ENCODE measurements at places on chromosomes 7 and 10.
A peak's percentile ranks its signal among the peaks of the same experiment; 100 is the strongest.

DNA sequence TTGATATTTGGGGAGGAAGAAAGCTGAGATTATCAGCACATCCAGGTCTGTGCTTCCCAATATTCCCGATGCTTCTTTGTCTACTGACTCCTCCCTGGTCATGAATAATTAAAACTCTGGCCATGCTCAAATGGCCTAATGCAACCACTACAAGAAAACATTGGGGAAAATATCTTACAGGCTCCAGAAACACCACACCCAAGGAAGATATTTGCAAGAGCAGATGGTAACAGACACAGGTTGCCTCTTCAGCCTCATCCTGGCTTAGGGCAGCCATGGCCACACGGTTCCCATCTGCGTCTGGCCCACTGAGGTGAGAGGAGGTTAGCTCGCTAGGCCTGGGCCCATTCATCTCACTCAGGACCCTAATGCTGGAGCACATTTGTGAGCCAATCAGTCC lies 108.4 kb upstream of the SDK1 start:
- no peak for DNase-seq

- no peak for DNase-seq
Observed at GRCh38 chr7:10216462-10216861, 757.2 kb upstream of the PHF14 start.

DNA sequence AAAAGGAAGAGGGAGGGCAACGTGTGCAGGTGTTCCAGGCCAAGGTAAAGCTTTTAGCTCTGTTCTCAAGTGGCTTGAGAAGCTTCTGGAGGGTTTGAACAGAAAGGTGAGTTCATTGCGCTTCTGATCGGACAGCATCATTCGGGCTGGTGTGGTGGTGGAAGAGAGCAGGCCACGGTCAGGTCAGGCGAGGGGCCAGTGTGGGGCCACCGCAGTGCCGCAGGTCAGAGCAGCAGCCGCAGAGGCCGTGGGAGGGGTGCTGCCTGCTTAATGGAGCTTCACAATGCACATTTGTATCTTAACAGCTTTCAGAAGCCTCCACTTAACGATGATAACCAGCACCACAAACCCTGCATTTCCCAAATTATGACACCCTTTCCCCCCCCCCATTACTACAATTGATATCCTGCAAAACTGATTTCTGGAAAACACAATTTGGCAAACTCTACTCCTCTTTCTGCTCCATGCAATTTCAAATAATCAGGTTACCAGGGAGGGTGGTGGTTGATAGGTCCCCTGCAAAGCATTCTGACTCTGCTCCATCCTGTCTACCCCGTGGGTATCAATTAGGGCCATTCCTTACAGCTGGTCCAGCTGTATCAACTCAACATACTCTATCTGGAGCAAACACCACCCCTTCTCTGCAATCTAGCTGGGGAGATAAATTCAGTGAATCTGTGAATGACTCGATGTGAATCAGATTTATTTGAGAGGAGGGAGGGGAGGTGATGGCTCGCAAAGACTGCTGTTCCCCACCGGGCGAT lies 162.9 kb downstream of the ACTR3B start:
- DNase-seq: no peak

DNA sequence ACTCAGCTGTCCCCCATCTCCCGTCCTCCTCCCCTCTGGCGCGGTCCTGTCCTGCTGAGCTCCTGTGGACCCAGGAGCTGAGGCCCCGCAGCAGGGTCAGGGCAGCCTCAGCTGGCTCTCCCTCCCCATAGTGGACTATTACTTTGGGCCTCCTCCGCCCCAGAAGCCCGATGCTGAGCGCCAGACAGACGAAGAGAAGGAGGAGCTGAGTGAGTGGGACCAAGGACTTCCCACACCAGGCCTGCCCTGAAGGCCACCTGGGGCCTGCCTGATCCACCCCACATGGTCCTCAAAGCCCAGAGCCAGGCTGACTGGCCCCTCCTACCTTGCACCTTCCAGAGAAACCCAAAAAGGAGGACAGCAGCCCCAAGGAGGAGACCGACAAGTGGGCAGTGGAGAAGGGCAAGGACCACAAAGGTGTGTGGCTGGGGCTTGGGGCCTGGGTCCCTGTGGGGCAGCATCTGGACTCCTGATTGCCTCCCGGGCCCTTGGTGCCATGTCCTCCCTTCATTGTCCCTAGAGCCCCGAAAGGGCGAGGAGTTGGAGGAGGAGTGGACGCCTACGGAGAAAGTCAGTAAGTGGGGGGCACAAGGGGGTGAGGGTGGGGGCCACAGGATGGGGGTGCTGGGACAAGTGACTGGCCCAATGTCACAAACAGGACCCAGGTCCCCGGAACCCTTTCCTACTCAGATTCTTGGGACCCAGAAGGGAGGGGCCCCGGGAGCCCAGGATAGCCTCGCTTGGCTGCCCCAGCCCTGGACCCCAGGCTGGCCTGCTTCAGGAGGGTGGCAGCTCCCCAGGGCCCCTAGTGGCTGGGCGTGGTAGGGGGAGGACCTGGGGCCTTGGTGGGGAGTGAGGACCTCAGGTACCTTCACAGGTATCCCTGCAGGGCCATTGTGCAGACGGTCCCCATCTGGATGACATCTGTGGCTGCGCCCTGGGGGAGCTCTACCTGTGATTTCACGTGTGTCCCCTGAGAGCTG lies 4.9 kb downstream of the AEBP1 start:
- no peak for DNase-seq

DNA sequence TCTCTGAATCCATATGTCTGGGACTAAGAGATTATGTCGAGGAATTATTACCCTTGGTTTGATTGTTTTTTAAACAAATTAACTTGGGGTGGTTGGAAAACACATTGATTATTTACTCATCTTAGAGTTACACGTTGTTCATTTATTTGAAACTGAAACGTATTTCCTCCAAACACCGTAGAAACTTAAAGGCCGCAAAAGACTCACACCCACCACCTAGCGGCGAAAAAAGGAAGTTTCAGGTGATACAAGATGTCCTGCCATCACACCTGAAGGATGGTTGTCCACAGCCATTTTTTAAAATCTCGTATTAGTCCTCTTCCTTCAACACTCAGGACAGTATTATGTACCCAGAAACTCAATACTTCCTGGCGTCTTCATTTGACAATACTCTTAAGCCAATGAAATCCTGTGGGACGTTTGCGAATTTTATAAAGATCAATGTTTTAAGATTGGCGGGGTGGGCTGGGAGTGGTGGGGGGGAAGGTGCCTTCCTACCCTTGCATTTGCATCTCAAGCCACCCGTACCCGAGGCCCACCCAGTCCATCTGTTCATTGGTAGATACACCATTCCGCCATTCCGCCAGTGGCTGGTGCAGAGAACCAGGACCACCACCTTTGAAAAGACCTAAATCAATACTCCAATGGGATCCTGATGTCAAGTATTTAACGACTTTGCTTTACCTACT lies 1.4 kb upstream of the LCOR start:
- peak; percentile 68 for DNase-seq

GRCh38 chr10:89042562-89042961 lies 52.0 kb downstream of the FAS start:
- DNase-seq: no peak

DNA sequence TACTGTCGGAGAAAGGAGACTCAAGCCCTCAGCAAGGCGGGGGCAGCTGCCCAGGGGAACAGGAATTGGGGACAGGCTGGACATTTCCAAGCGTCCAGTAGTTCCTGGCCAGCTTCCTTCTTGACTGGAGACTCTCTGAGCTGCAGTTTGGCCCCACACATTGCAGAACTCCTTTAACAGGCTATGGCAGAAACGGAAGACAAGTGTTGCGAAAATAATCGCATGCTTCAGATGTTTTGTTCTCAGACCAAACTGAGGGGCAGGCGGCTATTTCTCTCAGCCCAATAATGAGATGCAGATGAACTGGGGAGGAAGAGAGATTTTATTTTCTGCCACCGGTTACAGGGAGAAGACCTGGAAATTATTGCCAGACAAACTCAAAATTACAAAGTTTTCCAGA lies 88.0 kb upstream of the PFKP start:
- peak; percentile 30 for DNase-seq

DNA sequence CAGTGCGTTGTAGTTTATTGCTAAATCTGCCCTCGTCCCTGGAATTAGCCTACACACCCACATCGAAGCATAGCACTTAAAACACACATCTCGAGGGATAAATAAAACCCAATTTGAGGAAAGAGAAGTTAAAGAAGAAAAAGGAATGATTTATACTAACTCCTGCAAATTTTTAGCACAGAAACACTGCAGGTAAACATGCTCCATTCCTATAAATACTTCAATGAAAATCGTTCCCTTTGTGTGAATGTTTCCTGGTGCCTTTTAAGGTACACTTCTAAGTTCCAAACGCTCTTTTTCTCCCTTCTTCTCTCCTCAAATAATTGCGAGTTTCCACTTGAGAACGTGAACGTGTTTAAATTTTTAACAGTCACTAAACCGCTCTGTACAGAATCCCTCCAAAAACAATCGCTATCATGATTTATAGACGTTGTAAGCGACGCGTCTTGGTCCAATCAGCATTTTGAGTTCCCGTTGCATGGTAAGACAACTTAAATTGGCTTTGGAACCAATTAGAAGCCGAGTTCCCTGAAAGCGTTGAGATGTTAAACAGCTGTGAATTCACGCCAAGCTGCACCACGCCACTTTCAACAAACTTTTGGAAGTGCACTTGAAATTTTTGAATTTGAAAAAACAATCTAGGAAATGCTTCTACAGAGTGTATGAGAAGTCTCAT lies 12.5 kb upstream of the EBLN1 start:
- DNase-seq: peak; percentile 41

- DNase-seq: peak; percentile 17
Observed at GRCh38 chr7:95693551-95694333, 78.6 kb upstream of the DYNC1I1 start.
